CMK (cell line): ENCODE measurements at places on chromosomes 1 and 21.

DNA sequence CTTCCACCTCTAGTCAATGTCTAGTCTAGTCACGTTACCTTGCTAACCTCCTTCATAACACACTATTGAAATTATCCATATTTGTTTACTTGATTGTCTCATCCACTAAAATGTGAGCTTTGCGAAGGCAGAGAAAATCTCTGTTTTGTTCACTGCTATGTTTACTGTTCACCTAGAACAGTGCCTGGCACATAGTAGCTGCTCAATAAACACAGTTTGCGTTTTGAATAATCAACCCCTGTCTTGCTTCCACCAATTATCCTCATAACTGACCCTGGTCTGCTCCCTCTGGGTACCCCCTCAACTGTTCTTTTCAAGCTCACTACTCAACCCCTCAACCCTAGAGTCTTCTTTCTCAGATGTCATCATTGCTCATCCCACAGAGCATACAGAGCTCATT, 36.5 kb upstream of the NGF start:
- no peak for DNase-seq

DNA sequence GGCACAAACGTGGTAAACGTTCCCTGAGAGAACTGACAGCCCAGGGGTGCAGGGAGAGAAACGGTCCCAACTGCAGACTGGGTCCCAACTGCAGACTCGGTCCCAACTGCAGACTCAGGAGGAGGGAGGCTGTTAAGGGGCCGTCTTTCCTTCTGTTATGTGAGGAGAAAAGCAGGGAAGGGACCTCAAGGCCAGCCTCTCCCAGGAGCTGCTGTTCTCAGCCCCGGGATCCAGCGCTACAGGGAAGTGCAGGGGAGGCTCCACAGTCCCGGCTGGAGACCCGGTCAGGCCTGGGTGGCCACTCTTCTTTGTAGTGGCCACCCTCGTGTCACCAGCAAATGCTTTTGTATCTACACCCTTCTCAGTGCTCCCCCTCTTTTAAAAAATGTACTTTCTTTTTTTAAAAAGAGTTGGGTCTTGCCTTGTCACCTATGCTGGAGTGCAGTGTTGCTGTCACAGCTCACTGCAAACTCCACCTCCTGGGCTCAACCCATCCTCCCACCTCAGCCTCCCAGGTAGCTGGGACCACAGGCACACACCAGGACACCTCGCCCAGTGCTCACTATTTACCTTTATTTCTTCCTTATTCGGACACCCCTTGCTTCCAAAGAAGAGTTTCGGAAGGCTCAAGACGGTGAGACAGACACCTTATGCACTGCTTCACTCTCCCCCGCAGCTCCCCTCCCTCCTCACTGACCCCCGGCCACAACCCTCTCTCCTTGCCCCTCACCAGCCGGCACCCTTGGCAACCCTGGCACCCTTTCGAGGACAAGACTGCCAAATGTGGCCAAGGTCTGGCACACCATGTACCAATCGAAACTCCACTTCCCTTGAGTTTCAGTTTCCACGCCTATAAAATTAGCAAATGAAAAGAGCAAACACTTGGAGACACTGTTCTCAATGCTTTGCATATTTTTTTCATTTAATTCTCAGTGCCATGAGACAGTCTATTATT, 21.8 kb downstream of the CAPN2 start:
- DNase-seq: no peak

- no peak for DNase-seq
These were observed 120.9 kb downstream of the ATG4C start for GRCh38 chr1:62904856-62905225.

DNA sequence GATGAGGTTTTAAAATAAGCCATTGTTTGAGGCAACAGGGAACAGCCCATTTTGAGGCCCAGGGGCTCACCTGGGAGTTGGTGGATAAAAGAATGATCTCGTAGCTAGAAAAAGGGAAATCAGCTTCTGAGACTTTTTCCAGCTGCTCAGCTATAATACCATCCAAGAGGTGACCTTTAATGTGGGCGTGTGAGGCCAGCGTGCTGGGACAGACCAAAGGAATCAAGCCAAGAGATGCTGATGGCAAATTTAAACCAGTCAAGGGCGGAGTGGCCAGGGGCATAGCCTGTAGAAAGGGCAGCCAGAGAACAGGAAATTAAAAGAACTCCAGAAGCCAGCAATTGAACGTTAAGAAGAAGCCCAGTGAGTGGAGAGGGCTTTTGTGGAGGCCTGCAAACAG, 132.6 kb downstream of the IER5 start:
- DNase-seq: no peak

DNA sequence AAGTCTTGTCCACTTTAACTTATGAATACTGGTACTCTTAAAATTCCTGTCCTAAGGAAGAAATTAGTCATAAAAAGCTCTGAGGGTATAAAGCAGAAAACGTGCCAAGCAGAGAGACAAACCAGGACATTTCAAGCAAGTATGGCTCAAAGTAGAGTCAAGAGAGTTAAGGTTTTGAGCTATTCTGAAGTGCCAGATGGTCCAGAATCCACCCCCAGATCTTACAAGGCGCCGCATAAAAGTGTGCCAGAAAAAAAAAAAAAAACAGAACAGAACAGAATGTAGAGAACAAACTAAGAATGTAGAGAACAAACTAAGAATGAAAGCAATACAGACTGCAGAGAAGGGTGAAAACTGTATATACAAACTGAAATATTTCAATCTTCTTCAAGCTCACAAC, 12.5 kb downstream of the EPS15 start:
- no peak for DNase-seq

DNA sequence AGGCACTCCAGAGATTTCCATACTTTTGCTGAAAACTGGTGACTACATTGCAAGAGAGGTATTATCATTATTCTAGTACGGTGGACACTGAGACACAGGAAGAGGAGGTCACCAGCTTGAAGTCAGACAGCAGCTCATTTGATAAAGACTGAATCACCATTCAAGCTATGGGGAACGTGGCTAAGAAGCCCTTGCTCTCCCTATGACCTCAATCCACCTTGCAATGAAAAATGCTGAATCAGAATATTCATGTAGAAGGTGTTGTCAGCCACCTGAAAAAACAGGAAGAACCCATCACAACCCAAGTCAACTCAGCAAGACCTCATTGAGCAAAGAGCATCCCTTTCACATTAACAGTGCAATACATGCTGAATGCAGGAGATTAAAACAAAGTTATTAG, 59.0 kb upstream of the FGGY start:
- no peak for DNase-seq

DNA sequence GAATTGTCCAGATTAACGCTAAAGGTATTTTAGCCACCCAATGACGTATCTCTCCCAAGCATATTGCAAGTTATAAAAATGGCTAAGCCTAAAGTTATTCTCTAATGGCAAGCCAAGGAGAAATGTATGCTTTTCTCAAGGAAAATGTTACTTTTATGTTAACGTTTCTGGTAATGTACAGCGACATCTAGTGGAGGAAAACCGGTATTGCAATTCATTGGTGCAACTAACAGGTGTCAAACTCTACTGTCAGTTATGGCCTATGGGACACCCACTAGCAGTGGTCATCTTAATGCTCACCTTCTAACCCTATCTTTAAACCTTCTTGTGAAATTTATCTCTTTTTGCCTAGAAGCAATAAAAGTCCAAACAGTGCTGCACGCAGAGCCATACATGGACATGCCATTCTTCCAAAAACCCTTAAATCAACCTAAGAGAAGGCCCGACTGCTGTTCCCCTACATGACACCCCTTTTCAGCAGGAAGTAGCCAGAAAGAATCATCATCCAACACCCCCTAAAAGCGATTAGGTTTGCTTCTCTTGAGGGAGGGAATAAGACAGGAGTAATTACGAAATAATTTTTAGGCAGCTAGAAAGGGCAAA, 68.7 kb upstream of the LRIF1 start:
- no peak for DNase-seq
